ENCODE measurements at places on chromosomes 11 and 22.

- DNase-seq = no peak
Measured at GRCh38 chr11:95088946-95089619, 563 bp upstream of the ENDOD1 start.

- no peak for DNase-seq
Measured at GRCh38 chr11:86608251-86608799, 64.1 kb downstream of the ME3 start.

GRCh38 chr11:35166369-35167360, 27.7 kb downstream of the CD44 start:
- DNase-seq = no peak

DNA sequence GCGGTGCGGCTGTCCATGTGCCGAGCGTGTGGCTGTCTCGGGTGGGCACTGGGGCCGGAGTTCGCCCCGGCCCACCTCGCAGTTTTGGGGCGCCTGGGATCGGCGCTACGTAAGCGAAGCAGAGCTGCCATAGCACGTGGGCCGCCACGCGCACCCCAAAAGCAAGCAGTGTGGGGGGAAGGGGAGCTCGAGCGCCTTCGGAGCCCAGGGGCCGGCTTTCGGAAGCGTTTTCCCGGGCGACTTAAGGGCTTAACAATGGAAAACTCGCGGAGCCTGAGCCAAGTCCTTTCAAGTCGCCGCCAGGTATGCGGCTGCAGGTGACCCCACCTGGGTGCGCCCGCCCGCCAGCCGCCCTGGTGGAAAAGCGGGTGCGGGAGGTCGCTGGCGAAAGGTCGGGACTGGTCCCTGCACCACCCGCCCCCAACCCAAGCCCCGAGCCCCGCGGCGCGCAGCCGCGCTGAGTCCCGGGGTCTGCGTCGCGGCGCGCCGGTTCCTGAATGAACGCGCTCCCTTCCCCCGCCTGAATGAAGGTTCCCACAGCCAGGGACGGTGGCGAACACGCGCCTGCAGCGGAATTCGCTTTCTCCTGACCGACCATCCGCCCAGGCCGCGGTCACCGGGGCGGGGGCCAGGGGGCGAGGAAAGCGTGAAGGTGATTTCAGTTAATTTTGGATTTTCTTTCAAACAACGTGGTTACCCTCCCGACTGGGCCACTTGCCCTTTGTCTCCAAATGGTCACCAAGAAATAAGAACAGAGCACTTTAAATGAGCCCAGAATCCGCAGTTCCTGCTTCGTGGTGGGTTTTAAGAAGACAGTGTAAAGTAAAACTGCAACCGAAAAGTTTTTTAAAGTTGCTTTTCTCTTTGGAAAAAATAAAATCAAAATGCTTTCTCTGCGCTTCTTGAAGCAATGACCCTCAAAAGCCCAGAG, 2.8 kb upstream of the CCND1 start:
- DNase-seq = no peak

- DNase-seq = no peak
Measured at GRCh38 chr22:34841911-34842310, 224.0 kb upstream of the ISX start.

GRCh38 chr11:80388130-80388529, 947.3 kb upstream of the TENM4 start:
- no peak for DNase-seq

DNA sequence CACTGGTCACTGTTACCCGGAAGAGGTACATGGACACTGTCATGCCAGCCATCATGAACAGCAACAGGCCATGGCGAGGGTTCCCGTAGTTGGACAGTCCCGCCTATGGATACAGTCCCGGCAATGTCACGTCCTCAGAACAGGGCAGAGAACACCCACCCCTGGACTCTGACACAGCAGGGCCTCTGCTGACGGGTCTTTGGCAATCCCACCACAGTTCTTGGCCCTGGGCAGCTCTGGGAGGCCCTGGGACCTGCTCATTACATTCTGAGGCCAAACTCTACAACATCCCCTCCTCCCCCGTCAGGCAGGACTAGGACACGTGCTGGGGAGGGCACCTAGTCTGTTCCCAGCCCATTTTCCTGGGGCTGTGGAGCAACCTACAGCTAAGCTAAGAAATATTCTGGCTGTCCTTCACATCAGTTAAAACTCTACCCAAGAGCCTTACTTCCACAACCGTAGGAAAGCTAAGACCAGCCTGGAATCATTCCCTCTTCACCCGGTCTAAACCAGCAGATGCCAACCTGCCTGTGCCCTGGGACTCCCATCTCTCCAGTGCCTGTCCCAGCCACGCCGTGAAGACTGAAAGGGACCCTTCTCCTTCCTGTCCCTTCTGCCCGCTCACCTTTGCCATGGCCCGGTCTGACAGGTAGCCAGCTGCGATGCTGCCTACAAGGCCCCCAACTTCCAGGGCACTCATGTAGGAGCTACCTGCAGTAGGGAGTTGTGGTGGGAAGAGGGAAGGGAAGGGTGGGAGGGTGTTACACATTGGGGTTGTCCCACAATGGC, 4.5 kb downstream of the SLC37A4 start:
- no peak for DNase-seq

DNA sequence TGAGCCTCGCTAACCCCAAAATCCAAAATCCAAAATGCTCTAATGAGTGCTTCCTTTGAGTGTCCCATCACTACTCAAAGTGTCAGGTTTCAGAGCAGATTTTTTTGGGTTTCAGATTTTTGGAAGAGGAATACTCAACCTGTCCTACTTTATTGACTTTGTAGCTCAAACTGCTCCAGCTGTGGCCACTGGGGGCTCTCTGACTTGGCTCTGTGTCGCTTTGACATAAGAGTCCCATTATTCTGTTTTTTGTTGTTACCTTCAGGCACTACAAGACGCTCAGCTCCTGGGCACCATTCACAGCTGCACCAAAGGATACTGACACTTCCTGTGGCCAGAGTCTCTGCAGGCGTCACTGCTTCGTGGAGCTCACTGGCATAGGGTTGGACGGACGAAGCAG, 41.1 kb downstream of the PHF21B start:
- DNase-seq = no peak

DNA sequence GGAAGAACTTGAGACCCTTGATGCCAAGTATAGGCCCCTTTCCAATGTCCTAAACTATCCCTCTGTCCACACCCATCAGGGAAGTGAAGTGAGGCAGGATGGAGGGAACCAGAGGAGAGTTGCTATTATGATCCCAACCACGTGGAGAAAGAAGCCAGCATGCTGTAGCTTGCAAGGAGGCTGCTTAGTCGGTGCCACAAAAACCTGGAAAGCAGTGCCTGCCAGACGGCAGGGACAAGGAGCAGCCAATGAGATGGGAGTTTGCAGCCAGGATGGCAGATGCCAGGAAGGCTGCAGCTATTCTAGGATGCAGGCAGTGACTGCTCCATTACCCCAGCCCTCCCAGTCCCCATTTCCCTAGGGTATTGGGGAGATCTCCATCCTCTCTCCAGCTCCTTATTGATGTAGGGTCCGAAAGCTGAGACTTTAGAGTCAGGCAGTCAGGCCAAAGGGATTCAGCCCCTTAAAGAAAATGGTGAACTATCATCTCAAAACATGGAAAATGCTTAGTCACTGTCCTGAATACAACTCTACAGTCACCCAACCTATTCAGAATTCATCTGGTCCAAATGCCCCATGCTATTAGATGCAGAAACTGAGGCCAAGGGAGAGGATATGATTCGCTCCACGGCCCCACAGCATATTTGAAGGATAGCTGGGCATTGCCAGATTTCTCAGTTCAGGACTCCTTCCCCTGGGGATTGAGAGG, 18.4 kb upstream of the LRRC55 start:
- DNase-seq = no peak

DNA sequence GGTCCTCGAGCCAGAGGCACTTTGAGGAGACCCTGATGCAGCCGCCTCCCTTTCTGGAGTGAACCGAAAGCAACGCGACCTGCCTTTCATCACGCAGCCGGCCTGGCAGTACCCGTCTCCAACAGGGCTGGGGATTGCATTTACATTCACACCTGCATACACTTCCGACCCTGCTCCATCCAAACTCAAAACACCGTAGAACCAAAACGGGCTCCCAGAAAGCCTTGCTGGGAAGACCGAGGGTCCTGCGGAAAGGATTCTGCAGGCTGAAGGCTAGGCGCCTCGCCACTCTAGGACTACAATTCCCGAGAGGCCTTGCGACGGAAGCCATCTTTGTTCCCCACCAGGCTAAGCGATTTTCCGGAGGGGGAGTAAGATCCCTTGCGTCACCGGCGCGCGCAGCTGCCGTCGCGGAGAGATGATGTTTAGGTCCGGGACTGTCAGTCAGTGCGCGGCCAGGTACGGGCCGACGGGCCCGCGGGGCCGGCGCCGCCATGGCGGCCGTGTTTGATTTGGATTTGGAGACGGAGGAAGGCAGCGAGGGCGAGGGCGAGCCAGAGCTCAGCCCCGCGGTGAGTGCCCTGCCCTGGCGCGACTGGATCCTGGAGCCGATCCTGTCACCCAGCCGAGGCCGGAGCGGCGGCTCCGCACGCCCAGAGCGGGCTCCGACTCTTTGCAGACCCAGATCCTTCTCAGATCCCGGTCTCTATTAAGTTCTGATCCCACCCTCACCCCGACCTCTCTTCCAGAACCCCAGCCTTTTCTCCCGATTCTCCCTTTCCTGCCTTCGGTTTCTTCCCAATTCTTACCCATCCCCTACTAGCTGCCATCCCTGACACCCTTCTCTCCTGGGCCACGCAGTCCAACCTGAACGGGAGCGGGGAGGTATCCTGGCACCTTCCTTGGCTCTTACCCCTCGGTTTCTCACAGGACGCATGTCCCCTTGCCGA, at the start of gene RPS6KB2:
Gene RPS6KB2 (plus strand): TSS at position 443 of the 950 bp plus-strand sequence. CDS start 52 bp downstream, at position 495.
- DNase-seq = peak; percentile 98

DNA sequence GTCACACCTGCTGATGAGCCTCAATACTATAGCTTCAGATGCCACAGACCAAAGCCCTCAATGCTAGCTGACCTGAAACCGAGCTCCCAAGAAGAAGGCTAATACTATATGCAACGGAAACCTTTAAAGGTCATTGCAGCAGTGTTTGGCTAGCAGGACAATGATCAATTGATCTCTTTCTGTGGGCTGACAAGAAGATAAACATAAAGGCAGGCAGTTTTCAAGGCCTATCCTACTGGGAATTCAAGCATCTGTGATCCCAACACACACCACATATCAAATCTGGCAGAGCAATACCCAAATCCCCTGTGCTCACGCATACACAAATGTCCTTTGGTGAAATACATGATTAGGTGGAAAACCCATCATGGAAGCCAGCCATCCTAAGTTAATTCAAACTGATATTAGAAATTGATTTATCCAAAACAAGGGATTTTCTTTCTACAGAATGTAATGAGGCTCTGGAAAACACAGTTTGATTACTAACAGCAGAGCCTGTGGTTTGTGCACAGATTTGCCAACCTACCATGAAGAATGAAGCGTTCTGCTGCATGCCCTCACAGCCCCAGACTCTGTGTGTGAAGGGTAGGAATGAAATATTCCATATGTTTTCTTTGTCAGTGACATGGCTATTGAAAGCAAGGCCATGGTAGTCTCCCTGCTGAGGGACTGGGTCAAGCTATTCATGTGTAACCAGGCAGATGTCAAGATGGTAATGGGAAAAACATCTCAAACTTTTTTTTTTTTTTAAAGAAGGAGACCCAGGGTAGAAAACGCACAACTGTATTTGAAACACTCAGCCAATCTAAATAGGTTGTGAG, 12.2 kb downstream of the LGR4 start:
- DNase-seq = no peak

DNA sequence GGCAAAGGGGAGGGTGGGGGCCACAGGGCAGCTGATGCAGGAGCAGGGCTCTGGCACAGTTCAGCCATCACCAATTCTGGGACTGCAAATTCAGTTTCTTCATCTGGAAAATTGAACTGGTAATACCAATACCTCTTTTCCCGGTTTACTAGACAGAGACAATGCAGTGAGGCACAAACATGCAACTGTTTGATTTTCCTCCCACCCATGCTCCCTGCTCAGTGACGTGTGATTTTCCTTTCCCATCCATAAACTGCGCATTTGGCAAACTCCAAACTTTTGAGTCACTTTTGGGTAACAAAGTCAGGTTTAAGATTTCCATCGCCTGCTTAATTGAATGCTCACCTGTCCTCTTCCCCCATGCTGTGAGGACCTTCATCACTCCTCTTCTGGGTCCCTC, 23.2 kb downstream of the P2RY2 start:
- no peak for DNase-seq

DNA sequence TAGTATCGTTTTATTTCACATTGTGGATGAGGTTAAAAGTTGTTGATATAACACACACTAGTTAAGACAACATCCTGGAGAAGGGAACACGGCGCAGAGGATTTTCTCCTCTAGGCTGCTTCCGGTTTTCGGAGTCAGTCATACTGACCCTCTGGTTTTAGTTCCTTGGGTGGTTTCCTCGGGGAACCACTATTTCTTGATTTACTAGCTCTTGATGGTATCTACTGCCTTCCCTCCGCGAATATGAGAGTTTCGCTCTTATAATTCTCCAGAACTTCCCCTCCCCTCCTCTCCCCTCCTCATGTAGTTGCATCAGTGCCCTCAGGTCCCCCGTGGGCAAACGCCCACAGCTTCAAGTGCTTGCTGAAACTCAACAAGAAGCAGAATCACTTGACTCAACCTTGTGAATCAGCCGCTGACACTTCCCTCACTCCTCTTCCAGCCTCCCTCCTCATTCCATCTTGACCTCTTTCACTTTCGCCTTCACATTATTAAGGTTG, 15.9 kb upstream of the APOBEC3A start:
- peak; percentile 69 for DNase-seq

DNA sequence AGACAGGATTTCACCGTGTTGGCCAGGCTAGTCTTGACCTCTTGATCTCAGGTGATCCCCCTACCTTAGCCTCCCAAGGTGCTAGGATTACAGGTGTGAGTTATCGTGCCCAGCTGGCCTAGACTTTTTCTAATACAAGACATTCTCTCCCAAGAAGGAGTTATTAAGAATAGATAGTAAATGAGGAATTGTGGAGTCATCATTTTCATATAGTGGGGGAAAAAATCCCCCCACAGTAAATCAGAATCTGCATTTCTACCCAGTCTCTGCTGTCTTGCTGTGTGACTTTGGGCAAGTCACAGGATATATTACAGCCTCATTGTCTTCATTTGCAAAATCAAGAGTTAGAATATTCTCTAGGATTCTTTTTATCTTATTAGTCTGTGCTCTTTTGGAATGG, 21.6 kb downstream of the SLC6A5 start:
- DNase-seq = no peak

DNA sequence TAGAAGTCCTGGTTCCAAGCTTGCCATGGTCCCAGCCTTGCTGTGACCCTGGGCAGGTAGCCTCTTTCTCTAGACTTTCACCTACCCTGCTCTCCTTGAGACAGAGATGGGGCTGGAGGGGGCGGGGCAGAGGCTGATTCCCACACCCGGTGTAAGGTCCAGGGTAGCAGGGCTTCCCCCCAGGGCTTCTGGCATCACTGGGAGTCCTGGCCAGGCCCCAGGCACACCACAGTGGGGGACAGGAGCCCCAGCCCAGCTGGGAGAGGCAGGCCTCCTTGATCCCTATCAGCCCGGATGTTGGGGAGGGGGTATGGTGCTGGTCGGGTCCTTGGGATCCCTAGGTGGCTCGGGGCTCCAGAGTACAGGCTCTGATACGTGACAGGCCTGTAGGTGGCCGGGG, 1.7 kb upstream of the NUDT8 start:
- no peak for DNase-seq

DNA sequence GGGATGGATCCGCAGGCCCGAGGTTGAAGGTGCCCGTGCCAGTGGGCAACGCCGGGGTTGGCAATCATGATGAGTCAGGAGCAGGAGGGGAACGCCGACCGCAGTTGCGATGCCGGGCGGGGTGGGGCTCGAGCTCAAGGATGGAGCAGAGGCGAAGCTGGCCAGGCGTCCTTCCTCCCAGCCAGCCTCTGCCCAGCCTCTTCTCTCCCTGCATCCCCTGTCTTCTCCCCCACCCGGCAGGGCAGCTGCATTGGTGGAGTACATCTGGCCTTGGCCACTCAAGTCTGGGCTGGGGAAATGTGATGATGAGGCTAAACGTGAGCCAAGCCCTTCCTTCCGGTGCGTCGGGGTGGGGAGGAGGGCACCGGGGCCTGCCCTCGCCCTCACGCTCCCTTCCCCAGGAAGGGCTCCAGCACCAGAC, 3.9 kb downstream of the IFITM10 start:
- DNase-seq = no peak

Measured in activated T-helper 9 cell treated with anti-CD3 and anti-CD28 coated beads, Interleukin-2, amount 50 U/mL, for 16 hours (primary cell).